Activated naive CD4-positive, alpha-beta T cell treated with anti-CD3 and anti-CD28 coated beads, Interleukin-2, amount 50 U/mL, for 72 hours (primary cell): ENCODE measurements at places on chromosomes 1 and 21.
A peak's percentile ranks its signal among the peaks of the same experiment; 100 is the strongest.

DNA sequence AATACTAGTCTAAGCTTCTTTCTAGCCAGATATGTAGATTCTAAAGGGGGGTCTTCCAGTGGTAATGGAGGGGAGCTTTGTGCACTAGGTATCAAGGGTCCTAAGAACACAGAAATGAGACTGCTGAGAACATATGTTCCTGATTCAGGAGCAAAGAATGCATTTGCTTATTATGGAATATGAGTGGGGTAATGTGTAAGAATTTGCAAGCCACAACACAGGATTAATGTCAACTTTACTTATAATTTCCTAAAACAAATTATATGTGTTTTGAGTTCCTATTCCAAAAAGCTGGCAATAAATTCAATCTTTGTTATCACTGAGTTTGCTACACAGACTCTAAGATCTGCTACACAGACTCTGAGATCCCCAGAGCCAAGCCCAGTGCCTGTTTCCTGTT is 357.0 kb upstream of the PTBP2 start:
- no peak for DNase-seq

- no peak for DNase-seq
These were observed 573.8 kb upstream of the NR5A2 start for GRCh38 chr1:199453723-199454122.

DNA sequence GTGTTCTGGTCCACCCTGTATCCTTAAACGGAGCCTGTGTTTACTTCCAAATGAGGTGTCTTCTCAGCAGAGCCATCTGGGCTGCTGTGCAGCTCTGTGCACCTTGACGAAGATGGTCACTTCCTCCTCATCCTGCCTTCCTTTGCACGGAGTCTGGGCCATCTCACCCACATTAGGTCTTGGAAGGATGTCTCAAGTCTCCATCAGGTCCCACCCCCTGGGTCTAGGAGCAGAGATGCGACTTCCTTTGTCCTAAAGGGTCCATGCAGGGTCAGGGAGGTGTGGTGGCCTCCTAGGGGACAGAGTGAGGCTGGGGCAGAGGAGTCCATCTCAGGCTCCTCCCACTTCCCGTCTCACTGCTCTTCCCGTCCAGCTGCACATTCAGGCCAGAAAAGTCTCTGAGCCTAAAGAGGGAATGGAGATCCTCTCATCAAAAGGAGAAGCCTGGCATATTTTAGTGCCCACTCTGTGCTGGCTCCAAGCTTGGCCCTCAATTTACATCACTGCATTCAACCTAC is 209.2 kb downstream of the MATN1 start:
- DNase-seq, result no peak

- no peak for DNase-seq
These were observed 9.2 kb downstream of the CASZ1 start for GRCh38 chr1:10787286-10787685.

DNA sequence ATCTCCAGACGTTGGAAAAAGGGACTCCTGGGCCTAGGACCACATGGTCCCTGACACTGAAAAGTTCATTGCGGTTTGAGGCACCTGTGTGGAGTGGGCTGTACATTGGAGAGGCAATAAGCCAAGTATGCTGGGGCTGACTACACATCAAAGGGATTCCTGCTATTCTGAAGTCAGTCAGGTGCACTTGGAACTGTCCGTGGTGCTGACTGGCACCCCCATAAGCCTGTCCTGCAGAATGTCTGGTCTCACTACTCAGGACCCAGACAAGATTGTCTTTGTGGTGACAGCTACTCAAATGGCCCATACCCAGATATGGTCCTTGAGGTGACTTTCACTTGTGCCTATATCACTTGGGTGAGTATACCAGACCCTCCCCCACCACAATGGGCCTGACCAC is 150.6 kb downstream of the RWDD3 start:
- DNase-seq, result peak; percentile 18

- DNase-seq, result no peak
These were observed 108.2 kb downstream of the CDC7 start for GRCh38 chr1:91608876-91609275.

DNA sequence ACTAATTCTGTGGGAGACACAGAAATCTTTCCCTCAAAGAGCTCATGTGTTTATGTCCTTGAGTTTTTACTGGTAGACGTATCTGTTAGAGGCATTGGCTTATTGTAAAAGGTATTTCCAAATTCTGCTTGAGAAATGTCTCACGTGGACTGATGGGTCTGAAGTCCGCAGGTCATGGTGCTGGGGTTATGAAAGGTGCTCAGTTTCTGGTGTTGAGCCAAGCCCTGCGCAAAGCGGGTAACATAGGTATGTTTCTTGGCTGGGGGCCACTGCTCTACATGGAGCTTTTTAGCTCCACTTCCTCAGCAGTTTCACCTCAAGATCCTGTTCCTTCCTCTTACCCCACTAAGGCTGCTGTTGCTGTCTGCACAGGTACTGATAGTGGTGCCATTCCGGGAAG is 10.8 kb downstream of the UTP25 start:
- DNase-seq, result no peak

- DNase-seq, result no peak
These were observed 318.1 kb downstream of the CAMTA1 start for GRCh38 chr1:7103361-7103782.

DNA sequence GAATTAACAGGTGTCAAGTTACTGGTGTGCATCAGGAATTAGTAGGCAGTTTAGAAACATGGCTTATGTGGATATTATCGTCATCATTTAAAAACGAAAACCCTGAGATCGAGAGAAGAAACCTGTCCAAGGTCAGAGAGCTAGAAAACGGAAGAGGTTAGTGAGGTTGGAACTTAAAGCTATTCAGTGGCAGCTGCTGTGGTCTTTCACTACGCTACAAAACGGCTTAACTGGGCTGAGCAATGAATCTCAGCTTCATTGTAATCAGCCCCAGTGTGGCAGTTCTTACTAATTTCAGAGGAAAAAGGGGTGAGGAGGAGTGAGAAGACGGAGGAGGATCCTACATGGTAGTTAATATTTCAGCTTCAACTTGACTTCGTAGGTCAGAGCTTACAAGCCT is 77.9 kb downstream of the DAB1 start:
- DNase-seq, result no peak

DNA sequence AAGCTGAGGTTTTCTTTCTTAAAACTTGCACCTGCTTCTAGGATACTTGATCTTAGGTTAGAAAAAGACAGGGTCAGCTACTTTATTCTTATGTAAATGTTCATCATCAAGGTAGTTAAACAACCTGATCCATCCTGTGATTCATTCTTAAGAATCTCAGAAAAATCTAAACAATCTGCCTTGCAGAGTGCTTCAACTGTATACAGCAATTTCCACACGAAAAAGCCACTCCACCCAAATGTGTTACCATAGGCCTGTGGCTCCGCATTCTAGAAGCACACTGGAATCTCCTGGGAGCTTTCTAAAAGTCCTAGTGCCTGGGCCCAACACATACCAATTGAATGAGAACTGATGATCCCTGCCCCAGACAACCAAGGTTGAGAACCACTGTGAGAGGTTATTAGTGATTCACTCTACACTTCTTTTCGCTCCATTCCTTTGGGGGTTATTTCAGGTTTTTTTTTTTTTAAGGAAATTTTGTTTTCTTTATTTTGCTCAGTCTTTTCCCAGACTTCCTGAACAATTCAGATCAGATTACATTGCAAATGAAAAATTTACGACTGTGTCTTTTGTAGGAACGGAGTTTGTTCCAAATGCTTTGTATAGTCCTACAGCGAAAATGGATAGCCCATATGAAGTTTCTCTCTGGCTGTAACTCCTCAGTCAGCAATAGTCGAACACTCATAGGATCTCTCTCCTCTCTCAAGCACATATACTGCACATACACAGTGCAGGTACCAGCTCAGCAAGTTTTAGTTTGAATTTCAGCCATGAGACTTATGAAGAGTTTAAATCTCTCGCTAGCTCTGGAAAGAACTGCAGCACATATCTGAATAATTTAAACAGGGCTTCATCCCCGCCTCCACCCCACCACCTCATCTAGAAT is 16.1 kb downstream of the SMYD2 start:
- DNase-seq, result no peak

- DNase-seq, result no peak
These were observed 39.0 kb downstream of the PRMT2 start for GRCh38 chr21:46674430-46675007.

- DNase-seq, result no peak
These were observed 170.3 kb upstream of the DMRTA2 start for GRCh38 chr1:50593515-50593914.

DNA sequence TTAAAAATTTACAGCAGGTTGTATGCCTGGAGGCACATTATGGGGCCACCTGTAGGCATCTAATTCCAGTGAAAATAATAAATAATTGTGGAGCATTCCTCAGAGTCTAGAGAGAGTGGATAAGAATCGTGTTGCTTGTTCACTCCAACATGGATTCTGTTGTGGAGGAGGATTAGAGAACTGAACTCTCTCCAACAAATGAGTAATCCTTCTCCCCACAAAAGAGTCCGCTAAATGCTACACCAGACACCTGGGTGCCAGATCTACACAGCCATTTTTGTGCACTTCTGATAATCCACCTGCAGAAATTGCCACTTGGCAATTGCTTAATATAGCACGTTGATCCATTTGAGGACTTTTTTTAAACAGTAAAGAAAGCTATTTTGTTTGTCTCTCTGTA is 113.7 kb upstream of the DPYD start:
- no peak for DNase-seq

- DNase-seq, result no peak
These were observed 573.2 kb upstream of the RGS18 start for GRCh38 chr1:191585095-191585494.

DNA sequence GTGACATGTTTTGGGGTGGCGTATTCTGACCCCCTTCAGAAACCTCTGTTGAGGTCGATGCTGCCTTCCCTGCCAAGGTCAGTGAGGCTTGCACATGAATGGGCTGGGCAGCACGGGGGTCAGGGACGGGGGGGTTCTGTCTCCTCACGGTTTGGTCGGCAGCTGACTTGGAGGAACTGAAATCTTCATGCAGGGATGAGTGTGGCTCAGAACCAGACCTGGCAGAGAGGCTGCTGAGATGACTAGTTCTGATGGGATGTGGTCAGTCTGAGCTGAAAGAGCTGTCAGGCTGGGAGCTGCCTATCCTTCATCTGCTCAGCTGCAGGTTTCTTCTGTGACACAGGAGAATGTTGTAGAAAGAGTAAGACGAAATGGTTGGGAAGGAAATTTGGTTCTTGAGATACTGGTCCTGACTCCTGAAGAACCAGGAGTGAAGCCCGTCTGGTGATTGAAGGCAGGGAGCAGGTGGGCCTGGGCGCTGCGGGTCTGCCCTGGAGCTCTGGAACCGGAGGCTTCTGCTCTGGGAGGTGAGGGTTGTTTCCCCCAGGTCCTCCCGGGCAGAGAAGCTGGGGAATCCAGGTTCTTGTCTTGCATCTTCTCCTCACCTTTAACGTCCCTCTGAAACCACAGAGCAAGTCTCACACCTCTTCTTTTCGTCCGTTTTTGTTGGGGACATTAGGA is 3.3 kb downstream of the SLX9 start:
- no peak for DNase-seq

DNA sequence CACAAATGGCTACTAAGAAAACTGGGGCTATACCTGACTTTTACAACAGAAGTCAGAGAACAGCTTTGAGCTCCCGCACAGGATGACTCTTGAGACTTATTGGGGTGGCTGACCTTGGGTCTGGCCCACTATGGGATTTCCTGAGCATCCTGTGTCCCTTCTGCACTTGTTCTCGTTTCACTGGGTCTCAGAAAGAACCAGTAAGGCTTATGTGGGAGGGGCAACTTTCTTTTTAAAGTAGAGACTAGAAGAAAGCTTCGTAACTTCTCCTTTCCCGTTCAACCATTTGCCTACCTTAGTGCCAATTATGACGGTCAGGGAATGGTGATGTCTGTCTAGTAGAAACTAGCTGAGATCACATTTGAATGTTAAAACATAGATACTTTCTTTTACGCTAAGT is 59.5 kb upstream of the C1orf105 start:
- no peak for DNase-seq

DNA sequence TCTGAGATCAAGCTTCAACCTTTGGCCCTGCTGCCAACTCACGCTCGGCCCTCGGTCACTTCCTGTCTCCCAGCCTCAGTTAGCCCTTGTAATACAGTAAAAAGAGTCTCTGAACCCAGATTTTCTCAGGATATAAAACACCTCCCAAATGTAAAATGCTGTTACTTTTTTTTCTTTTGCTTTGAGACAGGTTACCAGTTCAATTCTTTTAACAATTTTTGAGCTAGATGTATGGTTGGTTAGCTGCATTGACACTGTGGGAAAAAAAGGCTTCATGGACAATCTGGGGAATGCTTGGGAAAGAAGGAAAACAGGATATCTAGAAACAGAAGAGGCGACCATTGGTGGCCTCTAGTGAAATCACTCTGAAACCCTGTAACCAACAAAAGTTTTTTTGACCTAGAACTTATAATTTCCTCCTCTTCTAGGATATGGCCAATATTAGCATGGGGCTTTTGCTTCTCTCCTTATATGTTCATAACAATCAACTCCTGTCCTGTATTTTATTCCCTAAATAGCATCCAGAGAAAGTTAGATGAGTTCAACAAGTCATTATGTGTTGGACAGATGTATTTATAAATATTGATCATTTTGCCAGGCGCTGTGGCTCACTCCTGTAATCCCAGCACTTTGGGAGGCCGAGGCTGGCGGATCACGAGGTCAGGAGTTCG is 1.3 kb downstream of the CMPK1 start:
- DNase-seq, result no peak

GRCh38 chr1:197481101-197481500 is 213.0 kb downstream of the CRB1 start:
- DNase-seq, result no peak

DNA sequence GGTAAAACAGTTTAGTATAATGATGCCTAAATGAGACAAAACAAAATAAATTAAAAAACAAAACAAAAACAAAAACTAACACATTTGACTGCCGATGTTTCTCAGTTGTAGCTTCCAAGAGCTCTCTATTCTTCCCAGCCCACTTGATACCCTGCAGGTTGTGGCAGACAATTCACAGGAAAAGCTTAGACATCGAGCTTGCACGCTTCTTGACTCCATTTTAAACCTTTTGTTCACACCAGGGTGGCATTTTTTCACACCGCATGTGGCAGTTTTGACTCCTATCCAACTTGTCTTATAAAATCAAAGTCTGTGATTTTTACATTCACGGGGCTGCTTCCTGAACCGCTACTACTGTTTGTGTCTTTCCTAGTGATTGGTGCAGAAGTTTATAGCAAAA is 575.9 kb downstream of the USP25 start:
- DNase-seq, result no peak

GRCh38 chr1:110190282-110190929 is 19.7 kb upstream of the KCNC4 start:
- DNase-seq, result no peak
